ENCODE measurements at places on chromosomes 16 and 17.

- DNase-seq, result peak; percentile 23
These were observed at the start of the genes C16orf86 and ENKD1 for GRCh38 chr16:67666559-67667452. C16orf86 (plus strand) TSS chr16:67666814; CDS start chr16:67666971, 157 bp downstream. ENKD1 (minus strand) TSS chr16:67666750; CDS start chr16:67666442, 308 bp downstream.

- DNase-seq, result no peak
These were observed 120.0 kb upstream of the GOT2 start for GRCh38 chr16:58853854-58854791.

- DNase-seq, result no peak
These were observed 14.7 kb upstream of the FAM83G start for GRCh38 chr17:19019041-19019941.

DNA sequence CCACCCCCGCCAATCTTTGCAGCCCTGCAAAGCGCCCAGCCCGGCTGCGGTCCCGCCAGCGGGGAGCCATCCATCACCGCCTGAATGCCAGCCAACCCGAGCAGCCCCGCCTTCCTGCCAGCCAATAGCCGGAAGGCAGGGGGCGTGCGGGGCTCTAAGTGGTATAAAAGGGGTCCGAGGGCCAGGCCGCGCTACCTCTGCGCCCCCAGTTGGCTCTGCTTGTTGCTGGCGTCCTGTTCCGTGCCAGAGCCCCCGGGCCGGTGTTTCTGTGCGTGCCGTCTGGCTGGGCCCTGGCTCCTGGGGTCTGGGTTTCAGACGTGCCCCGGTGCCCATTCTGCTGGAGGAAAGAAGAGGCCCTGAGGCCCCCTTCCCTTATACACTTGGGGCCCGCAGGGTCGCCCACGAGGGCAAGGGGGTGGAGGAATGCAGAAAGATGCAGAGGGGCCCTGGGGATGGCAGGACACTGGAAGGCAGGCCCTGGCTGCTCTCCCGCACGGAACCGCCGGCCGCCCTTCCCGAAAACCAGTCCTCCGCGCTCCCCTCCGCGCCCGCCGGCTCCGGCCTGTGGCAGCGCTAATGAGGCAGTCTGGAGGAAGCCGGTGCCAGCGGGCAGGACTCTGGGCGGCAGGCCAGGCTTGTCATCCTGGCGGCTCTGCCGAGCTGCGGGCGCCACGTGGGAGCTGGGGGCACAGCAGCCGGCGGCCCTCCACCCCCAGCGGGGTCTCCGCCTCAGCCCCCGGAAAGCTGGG lies 14.0 kb downstream of the COPZ2 start:
- no peak for DNase-seq

GRCh38 chr17:76579281-76579680 lies 6.4 kb downstream of the ST6GALNAC2 start:
- DNase-seq, result no peak

DNA sequence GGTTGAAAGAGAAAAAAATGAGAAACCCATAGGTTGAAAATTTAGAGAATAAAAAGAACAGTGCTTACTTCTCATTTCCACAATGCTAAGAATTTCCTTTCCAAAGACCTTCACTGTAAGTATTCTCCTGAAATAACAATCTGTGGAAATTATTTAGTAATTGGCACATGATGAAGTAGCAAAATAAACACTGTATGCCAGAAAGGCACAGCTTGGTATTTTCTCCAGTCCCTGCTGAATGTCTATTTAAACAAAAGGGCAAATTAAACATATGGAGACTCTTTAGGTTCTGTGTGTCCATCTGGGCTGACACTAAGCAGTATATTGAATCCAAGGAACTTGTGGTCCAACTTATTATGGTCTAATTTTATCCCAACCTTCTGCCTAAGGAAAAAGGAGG lies 46.1 kb downstream of the CHCT1 start:
- DNase-seq, result no peak

DNA sequence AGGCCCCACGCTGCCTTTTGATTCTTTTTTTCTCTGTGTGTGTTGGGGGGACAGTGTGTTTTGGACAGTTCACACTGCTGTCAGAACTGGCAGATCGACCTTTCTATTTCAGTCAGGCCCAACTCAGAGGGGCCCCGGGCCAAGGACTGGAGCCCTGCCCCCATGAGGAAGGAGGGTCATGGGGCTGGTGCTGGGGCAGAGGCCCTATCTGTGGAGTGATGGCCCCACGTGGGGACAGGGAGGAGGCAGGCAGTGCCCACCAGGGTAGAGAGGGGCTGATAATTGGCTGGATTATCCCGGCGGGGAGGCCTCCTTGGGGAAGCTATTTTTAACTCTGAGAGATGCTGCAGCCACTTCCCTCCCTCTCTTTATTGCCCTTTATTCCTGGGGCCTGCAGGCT lies 5.7 kb upstream of the KCNJ12 start:
- no peak for DNase-seq

- peak; percentile 92 for DNase-seq
These were observed 54.2 kb downstream of the PLD6 start for GRCh38 chr17:17151962-17152361.

DNA sequence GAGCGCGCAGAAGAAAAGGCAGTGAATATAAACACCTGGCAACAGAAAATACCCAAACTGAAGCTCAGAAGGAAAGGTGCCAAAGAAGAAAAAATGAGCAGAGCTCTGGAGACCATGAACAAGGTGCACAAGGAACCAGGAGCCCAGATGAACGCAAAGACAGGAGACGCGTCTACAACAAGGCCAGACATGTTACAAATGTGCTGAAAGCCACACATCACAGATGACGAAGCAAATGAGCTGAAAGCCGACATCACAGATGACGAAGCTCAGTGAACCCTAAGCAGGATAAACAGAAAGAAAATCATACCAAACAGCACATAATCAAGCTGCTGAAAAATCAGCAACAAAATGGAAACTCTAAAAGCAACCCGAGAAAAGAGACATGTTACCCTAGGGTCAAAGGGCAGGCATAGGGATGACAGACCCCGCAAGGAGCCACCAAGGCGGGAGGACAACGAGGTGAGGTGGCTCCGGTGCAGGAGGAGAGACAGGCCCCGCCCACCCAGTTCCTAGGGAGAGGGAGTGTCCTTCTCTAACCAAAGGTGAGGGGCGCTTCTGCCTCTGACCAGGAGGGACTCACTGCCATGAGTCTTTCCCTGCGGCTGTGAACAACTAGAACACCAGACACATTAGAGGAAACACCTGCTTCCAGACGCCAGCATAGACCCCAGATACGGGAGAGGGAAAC lies 39.1 kb downstream of the CCDC57 start:
- no peak for DNase-seq

GRCh38 chr17:56995766-56996165 lies 17.8 kb downstream of the SCPEP1 start:
- DNase-seq, result no peak

DNA sequence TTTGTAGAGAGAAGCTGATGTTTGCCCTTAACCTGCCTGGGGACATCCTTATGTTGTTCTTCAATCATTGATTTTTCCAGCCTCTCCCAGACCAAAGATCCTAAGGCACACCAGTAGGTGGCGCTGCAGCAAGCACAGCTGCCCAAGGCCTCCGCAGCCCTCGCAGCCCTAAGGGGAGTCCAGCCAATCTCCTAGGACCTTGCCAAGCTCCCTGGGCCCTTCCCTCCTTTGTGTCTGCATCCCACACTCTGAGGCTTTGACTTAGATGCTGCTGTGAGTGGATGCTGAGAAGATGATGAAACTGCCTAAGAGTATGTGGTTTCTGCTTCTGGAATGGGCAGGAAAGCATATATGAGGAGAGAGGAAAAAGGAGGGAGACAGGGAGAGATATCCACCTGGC lies 47.1 kb downstream of the SPACA3 start:
- DNase-seq, result no peak

- DNase-seq, result no peak
These were observed 345 bp downstream of the EMC8 start for GRCh38 chr16:85798901-85799496.

DNA sequence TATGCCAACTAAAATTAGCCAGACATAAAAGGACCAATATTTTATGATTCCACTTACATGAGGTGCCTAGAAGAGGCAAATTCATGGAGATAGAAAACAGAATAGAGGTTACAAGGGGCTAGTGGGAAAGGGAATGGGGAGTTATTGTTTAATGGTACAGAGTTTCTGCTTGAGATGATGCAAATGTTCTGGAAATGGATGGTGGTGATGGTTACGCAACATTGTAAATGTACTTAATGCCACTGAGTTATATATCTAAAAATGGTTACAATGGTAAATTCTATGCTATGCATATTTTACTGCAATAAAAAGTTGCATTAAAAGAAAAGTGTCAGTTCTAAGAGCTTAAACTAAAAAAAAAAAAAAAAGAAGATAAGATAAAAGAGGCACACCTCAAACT lies 17.9 kb downstream of the MT1X start:
- DNase-seq, result no peak

DNA sequence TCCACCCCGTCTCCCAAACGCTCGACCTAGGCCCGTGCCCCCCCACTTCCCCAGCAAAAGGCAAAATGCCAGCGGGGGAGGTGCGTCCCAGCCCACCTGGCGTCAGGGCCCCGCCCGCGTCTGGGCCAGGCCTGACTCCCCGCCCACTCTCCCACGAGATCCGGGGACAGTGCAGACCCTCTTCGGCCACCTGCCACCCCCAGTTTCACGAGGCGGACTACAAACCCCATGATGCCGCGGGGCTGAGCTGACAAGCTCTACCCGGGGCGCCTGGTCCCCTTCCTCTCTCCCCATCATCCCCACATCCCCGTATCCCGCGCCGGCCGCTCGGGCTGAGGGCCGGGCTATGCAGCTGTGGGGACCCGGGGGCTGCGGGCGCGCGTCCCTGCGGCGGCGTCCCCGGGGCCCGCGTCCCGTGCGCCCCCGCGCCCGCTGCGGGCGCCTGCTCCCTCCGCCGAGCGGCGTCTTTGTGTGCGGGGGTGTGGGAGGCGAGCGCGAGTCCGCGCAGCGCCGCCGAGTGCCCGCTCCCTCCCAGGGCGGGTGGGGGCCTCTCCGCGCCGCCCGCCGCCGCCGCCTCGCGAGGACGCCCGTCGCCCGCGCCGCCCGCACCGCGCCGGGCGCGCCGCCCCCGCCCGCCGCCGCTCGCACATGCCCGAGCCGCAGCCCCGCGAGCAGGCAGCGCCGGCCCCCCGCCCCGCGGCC lies at the start of gene ANKRD13B:
Gene ANKRD13B (plus strand): TSS at position 283 of the 702 bp plus-strand sequence. CDS start 490 bp downstream, outside the sequence.
- no peak for DNase-seq

GRCh38 chr17:73972056-73972455 lies 231.4 kb upstream of the RPL38 start:
- no peak for DNase-seq

GRCh38 chr17:57605675-57606105 lies 139.4 kb downstream of the CCDC182 start:
- DNase-seq, result peak; percentile 45

GRCh38 chr17:55198690-55199370 lies 65.9 kb upstream of the HLF start:
- DNase-seq, result no peak

- DNase-seq, result no peak
These were observed 14.9 kb downstream of the FOXK2 start for GRCh38 chr17:82534401-82534812.

- DNase-seq, result no peak
These were observed 85.5 kb downstream of the NPIPB11 start for GRCh38 chr16:29321000-29321393.

DNA sequence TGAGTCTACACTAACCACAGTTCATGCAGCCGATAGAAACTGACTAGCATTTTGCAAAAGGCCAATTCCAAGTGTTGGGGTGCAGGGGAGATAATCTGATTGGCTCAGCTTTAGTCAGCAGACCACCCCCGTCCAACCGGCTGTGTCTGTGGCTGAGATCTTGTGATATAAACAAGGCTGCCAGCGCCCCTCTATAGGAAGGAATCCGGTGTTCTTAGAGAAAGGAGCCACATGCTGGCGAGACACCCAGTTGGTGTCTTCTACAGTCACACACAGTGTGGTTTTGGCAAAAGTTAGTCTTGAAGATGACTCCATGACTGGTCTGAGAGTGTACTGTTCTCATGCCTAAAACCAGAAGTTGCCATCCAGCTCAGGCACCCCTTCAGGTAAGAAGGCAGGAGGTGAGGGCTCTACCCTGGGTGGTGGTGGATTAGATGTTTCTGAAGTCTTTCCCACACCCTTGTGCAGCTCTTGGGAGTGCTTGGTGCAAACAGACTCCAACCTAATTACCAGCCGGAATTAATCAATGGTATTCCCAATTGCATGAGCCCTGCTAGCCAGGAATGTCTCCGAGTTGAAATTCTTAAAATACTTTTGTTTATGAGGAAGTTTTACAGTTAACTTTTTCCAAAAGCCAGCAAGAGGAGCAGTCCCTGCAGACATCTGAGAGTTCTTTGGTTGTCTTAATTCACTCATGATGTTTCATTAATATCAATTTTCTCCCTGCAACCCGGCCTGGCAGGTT lies 172.3 kb upstream of the IRX6 start:
- no peak for DNase-seq

DNA sequence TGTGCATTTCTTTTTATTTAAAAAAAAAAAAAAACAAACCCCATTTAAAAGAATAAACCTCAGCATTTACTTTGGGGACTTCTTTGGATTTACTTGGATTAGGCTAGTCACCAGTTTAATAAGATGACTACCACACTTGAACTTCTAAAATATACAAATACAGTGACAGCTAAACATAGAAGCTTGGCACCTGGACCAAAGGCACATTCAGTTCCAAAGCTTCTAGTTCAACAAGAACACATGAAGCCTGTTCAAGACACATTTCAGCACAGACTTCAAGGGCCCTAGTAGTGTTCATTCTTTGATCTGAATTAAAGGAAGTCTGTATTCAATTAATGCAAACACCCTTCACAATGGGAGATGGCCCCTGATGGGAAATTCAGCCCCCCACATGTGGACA lies 11.6 kb upstream of the ROGDI start:
- no peak for DNase-seq

Data from brain microvascular endothelial cell (primary cell).